ENCODE measurements at places on chromosomes 4 and X.

- no peak for DNase-seq
These were observed 537.4 kb upstream of the MAGEB18 start for GRCh38 chrX:25600776-25601175.

GRCh38 chr4:18185491-18185890 is 163.9 kb upstream of the LCORL start:
- no peak for DNase-seq

DNA sequence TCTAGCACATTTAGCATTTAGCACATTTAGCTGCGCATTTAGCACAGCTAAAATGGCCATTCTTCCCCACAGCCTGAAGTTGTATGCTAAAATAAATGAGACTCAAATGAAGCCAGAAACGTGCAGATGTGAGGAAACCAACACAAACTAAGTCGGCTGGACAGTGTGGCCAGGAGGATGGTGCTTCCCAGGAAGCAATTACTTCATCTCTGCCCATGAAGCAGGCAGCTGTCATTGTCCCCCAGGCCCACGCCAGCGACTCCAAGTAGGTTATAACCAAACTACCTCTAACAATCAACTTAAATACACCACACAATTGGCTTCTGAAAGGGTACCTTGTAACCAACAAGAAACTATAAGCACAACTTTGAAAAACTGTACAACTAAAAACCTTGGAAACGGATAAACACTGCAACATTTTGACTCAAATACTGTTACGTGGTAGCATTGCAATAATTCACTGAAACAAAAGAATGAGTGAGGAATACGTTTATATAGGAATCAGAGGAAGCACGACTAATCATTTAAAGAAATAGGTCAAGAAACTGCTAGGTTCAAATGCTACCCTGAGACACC is 39.2 kb downstream of the AFAP1 start:
- no peak for DNase-seq

DNA sequence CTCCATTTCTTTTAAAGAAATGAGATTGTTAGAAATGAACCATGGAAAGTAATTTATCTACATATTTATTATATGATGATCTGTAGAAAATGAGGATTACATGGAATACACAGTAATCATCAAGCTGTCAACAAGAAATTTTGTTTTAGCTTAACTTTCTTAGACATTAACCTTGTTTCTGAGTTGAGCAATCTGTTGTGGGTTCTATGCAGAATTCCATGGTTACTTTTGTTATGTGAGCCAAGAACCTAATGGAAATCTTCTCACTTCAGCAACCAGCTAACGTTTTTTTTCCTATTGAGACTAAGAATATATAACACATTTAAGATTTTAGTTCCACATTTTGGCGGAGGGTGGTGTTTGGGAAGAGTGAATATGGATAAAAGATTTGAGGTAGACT is 136.1 kb upstream of the SLC4A4 start:
- DNase-seq: no peak

DNA sequence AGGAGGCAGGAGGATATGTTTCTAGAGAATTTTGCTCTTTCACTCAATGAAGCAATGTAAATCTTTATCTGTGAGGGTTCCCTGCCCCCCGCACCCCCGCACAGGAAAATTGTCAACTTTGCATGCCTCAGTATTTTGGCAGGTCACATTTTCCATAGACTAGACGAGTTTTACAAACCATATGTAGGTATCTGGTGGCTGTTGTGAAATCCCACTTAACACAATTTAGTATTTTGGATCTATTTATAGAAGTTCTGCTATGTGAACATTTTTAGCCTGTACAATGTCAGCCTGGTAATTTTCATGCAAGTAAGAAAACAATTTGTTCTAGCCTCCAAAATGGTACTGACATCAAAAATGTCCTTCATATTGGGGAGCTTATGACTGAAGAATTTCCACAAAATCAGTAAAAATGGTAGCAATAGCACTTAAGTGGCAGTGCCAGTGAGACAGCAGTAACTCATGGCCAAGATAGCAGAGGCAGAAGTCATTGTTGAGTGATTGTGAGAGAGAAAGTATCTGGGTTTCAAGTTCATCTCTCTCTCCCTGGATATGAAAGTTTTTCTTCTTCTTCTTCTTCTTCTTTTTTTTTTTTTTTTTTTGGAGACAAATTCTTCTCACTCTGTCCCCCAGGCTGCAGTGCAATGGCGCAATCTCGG is 12.4 kb upstream of the FRYL start:
- DNase-seq: no peak

GRCh38 chr4:6030679-6031078 is 12.4 kb upstream of the C4orf50 start:
- DNase-seq: no peak

- DNase-seq: no peak
These were observed 172.9 kb downstream of the PRDM5 start for GRCh38 chr4:120749445-120750151.

DNA sequence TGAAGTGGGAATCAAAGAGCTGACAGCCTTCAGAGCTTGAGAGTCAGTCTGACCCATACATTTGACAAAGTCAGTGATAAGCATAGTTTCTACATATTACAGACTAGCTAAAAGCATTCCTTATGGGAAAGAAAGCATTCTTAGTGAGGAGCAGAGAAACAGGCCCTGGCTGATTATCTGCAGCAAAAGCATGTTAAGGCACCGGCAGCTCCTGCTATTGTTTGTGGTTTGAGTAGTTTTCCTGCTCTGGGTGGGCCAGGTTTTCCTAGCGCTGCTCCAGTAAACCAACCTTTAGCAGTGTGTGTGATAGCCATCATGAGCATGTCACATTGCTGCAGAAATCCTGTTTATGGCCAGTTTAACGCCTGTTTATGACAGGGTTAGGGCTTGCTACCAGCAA is 51.6 kb upstream of the WDR1 start:
- no peak for DNase-seq

GRCh38 chr4:47746122-47746521 is 91.7 kb downstream of the CORIN start:
- DNase-seq: no peak

- DNase-seq: no peak
These were observed 314.9 kb upstream of the GRIA3 start for GRCh38 chrX:122869171-122869570.

DNA sequence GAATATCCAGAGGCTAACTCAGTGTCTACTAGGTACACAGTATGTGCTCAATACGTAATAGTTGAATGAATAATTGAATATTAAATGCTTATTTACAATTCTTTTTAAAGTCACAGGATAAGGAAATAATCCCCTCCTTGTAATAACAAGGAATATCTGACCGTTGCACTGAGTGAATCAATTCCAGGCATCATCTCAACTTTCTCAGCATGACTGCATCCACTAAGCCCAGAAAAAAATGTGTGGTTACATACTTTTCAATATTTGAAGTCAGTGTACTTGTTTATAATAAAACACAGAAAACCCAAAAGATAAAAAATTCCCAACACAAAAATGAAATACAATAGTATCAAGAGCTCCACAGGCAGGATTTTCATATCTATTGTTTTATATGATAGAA is 105.4 kb downstream of the TMEM144 start:
- DNase-seq: no peak

DNA sequence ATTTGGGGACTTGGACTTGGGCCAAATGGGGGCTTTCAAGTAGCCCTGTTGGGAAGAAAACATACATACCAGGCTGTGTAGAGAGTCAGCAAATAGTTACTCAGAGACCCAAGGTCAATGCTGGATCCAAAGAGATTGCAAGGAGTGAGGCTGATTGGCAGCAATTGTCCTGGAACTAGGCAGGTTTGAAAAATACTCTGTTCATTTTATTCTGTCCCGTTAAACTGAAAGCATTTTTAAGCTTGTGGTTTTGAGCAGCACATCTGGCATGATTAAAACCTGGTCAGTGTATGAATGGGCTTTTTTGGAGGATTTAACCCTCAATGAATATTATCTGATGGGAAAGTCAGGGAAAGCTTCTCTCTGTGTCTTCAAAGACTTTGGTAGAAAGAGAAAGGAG is 294.3 kb upstream of the BOD1L1 start:
- DNase-seq: no peak

DNA sequence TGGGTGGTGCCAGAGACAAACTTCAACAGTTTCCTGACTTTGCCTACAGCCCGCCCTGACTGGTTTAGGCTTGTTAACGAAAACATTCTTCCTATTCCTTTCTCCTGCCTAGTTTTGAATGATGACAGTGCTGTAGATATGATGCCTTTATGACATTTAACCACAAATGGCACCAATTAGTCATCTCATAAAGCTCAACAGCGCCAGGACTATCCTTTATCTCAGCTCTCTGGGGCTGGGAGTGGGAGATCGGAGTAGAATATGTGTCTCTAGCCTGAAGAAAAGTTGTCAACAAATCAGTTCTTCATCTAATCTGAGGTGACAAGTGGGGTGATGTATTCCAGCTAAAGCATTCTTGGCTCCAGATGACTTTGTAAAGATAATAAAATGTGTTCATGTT is 64.6 kb upstream of the SH3RF1 start:
- DNase-seq: no peak

GRCh38 chr4:39446842-39447573 is 11.7 kb downstream of the RPL9 start:
- peak; percentile 58 for DNase-seq

DNA sequence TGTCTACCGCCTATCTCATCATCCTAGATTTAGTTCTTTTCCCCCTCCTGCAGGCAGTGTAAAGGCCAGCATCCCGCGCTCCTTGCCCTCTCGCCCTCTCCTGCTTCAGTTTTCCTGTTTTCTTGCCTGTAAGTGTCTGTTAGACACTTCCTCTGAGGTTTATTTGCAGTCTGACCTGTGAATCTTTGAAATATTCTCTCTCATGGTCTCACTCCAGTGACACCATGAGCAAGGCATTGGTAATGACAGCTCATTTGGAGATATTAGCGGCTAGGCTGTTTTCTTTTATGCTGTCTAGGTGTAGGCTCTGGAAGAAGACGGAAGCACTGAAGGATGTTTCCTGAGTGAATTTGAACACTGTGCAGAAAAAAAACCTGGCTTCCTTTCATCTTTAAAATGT is 179.6 kb downstream of the KDR start:
- no peak for DNase-seq

DNA sequence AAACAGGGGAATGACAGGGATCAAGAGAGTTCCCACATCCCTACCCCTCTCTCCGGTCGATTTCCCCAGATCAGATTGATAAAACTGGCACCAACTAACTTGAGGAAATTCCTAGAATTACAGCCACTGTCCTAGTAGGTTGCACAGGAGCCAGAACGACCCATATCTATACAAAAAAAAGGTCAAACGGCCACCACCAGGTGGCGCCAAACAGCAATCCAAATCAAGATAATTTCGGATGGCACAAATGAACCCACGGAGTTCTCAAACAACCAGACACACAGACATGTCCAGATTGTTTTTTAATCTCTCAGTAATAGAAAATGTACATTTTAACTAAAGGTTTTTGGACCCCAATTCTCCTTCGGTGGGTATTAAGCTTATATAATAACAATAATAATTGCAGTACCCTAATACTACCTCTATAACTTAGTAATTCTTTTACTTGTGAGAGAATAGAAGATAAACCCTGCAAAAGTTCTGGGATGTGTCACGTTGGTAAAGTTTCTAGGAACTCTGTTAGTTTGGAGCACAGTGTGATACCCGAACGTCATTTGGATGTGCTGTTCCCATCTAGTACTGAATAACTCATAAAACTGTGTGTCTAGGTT is 212.6 kb downstream of the SPOCK3 start:
- peak; percentile 4 for DNase-seq

DNA sequence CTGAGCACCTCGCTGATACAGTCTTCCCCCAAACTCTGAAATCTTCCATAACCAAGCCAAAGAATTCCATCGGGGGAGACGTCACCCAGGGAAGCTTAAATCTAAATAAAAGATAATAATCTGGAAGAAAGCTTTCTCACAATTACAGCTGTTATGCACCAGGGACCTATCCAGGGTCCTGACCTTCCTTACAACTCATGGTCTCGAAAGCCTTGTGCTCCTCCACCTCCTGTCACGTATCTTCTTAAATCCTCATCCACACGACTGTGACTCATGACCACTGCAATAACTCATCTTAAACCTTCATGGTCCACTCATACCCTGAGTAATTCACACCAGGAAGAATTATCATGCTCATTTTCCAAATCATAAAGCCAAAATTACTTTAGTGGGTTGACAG is 166.8 kb upstream of the FRG1 start:
- DNase-seq: no peak

- DNase-seq: no peak
These were observed 59.8 kb upstream of the RPL34 start for GRCh38 chr4:108560616-108561015.

DNA sequence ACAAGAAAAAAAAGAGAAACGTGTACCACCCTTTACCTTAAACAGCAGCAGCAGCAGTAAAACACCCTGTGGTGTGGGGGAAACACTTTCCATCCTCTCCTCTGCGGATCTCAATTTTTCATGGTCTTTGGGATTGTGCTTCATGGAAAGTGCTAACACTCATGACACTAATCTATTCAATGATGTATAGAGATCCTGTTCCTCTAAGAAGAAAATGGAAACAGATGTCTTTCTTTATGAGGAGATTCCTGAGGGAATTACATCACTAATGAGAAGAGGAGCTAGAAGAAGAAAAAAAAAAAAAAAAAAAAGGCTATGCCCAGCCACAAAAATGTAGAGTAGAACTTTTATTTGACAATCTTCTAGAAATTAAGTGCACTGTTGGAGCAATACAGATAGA is 62.9 kb upstream of the NDST3 start:
- DNase-seq: no peak

GRCh38 chr4:91243132-91243531 is 1060.6 kb upstream of the GRID2 start:
- no peak for DNase-seq

GRCh38 chr4:69066945-69067344 is 29.3 kb upstream of the UGT2B7 start:
- no peak for DNase-seq

GRCh38 chr4:37604461-37604860 is 81.7 kb downstream of the RELL1 start:
- no peak for DNase-seq

DNA sequence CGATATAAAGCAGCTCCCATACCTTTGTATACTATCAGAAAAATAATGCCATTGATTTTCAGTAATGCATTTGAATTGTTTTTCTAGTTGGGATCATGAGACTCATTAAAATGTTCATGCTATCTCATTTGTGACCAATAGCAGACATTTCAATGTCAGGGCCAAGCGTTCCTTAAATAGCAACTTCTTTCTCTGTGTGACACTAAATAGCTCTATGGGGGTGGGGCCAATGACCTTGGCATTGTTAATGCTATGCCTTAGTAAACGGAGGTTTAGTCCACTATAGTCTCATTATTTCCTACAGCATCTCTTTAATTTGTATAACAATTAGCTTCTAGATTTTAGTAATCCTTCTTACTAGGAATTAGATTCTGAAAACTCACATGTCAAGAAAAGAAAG is 48.6 kb upstream of the ARHGAP24 start:
- DNase-seq: no peak

DNA sequence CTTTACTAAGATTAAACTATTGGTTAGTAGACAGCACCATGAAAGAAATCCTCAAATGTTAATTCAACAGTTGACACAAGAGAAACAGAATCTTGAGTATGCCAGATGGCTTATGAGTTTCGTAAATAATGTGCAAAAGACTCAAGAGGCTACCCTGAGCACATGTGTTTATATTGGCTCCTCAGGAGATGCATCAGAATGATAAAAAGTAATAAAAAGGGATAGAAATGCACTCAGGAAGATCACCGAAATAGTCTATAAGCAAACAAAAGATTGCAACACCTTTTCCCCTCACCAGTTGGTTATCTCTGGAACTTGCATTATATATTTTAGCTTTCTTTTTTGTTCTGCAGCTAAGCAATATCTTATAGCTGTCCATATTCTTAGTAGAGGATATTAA is 84.4 kb downstream of the SCFD2 start:
- no peak for DNase-seq
